ENCODE measurements at places on chromosomes 16 and 17.

GRCh38 chr16:22711847-22712246 is 102.1 kb upstream of the HS3ST2 start:
- DNase-seq, result no peak

GRCh38 chr17:35314415-35315216 is 58.8 kb downstream of the SLFN11 start:
- no peak for DNase-seq

GRCh38 chr16:14446796-14447195 is 183.3 kb downstream of the PARN start:
- DNase-seq, result no peak

DNA sequence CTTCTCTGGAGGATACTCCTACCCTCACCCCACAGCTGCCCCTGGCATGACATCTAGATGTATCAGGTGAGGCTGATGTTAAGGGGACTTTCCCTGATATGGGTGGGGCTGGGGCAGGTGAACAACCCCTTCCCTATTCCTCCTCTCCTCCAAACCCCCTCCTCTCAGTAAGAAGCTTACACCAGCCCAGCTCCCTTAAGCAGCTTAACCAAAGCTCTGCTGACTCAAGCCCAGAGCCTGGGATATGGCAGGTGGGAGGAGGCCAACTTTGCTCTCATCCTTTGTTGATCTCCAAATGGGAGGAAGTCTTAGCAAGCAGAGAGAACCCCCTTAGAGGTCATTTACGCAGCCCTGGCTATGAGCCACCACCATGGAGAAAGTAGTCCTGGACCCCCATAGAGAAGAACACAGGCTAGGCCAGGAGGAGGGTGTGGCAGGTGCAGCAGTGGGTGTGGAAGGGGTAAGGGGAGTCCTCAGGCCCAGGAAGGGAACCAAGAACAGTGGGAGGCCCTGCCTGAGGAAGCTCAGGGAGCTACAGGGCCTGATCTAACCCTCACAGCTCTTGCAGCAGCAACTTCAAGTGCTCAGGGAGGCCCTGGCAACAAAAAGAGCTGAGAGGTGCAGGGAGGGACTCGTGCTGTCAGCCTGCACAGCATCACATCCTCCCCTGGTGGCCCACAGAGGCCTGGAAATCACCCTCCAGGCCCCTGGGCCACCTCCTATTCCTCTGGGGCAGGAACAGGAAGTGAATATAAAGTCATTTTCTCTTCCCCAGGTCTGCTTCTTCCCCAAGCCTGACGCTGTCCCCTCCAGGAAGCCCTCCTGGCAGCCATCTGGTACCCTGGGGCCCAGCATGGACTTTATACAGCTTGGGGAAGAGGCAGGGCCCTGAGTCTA is 2.9 kb downstream of the UNC119 start:
- DNase-seq, result peak; percentile 15

DNA sequence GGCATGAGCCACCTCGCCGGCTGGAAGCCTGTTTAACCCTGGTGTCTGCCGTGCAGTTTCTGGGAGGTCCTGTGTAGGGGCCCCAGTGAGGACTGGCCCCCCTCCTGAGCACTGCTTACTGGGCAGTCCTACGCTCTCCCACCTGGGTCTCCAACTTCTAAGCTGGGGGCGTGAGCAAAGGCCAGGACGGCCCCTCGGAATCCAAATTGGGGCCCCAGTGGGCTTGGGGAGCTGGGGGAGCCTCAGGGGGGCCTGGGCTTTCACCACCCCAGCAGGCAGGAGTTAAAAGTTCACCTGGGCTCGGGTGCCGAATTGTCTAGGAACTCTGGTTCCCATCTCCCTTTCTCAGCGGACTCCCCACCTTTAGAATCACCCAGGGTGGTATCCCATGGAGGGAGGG is 7.2 kb upstream of the SLC38A10 start:
- DNase-seq, result no peak

DNA sequence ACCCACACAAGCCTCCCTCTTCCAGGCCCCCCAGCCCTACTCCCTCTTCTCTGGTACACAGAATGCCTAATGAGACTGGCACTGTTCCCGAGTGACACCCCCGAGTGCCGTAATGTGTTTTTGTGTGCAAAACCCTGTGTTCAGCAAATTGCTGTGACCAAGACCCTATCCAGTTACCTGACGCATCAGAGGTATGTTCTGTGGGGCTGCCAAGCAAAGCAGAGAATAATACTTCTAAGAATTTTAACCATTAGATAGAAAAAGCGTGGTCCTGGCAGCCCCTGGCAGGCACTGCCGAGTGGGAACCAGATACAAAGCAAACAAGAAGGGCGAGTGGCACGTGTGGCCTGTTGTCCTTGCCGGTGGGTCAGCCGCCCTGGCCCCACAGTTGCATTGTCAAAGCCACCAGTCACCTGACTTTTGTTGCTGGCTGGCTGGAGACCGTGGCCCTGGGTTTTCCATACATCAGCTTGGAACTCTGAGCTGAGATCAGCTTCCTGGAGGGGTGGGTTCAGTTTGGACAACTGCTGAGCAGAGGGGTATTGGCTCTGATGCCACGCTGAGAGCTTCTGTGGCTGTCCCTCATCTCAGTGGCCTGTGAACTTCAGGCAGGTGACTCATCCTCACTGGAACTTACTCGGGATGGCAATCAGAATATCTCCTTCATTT is 69.1 kb upstream of the BRD7 start:
- no peak for DNase-seq

DNA sequence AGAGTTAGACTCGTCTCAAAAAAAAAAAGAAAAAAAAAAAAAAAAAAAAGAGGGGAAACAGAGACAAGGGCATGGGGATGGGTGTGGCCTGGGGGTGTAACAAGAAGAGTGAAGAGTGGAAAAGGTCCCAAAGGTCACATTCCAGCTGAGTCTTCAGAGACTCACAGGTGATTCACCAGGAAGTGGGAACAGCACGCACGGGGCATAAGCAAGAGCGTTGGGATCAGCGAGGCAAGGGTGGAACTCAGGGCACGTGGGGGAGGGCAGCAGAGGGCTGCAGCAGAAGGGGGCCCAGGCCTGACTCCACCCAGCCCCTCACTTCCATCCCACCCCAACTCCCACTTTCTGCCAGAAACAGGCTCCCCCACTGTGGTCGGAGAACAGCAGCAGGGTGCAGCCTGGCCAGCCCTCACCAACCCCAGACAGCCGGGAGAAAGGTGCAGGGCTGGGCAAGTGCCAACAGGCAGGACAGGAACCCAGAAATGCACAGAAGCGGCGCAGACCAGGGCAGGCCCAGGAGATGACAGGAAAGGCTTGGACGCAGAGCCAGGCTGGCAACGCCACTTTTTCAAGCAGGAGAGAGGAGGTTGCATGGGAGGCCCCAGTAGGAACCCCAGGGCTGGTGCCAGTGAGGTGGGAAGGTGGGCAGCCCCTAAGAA is 3.3 kb downstream of the MEAK7 start:
- no peak for DNase-seq

DNA sequence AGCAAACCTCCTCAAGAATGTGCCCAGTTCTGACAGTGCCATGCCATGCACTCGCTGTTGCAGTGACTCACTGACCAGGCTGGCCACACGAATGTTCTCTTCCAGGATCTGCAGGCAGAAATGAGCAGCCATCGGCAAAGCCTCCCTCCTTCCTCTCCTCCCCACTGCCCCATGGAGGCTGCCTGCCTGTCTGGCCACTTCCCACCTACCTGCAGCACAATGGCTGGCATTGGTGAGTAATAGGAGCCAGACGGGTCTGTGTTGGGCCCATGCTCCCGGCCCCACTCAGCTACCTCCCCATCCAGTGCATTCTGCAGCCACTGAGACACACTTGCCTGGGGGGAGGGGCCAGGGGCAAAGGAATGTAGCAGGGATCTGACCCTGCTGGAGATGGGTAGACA is 2.8 kb upstream of the MATCAP1 start:
- DNase-seq, result no peak

GRCh38 chr16:79163691-79164387 is 436.7 kb downstream of the MAF start:
- DNase-seq, result peak; percentile 75

DNA sequence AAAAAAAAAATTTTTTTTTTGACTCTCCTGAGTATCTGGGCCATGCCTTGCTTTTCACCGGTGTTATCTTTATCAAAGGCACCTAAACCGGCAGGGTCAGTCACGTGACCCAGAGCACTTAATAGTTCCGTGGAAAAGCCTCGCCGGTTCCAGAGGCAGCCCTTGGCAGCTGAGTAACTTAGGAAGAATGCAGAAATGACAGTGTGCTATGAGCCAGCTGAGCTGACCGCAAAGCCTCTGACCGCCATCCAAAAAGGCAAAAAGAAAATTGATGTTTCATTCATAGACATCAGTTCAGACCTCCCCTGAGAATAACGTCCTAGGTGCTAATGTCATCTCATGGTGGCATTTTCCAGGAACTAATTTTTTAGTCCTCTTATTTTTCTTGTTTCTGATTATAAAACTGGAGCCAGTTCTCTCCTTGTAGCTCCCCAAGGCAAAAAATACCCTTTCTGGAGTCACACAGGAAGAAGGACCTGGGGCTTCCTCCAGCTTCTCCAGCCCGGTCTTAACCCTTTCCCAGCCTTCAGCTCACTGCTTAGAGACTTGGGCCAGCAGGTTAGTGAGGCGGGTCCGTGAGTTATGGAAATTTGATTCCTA is 122.6 kb downstream of the SOCS1 start:
- DNase-seq, result no peak

GRCh38 chr17:81196505-81197408 is 26.0 kb downstream of the CEP131 start:
- no peak for DNase-seq

- DNase-seq, result no peak
Measured at GRCh38 chr17:16987066-16987829, 15.3 kb upstream of the TNFRSF13B start.

- peak; percentile 36 for DNase-seq
Measured at GRCh38 chr17:16439303-16439791, 24.0 kb downstream of the TRPV2 start.

- peak; percentile 70 for DNase-seq
Measured at GRCh38 chr17:39001703-39002637, 34.8 kb upstream of the FBXO47 start.

DNA sequence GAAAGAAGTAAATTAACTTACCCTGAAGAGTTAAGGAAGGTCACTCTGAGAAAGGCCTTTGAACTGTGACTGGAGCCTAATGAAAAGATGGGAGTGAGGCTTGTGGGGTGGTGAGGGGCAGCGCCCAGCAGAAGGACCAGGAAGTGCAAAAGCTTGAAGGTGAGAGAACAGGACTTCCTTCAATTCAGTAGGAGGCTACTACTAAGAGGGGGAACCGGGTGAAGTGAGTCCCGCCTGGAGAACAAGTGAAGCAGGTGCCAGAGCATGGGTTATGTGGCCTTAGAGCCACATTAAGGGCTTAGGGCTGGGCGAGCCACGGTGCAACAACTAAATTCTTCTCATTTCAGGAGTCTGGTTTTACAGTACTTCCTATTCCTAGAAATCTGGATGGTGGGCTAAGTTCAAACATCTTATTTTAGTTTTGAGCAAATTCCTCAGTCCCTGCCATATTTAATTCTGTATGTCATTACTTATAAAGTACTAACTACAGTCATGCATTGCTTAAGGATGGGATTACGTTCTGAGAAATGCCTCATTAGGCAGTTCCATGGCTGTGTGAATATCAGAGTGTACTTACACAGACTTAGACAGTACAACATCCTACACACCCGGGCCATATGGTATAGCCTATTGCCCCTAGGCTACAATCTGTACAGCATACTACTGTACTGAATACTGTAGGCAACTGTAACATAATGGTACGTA is 5.1 kb downstream of the CFAP20 start:
- peak; percentile 9 for DNase-seq

GRCh38 chr17:81453076-81453475 is 57.8 kb downstream of the BAHCC1 start:
- DNase-seq, result no peak

DNA sequence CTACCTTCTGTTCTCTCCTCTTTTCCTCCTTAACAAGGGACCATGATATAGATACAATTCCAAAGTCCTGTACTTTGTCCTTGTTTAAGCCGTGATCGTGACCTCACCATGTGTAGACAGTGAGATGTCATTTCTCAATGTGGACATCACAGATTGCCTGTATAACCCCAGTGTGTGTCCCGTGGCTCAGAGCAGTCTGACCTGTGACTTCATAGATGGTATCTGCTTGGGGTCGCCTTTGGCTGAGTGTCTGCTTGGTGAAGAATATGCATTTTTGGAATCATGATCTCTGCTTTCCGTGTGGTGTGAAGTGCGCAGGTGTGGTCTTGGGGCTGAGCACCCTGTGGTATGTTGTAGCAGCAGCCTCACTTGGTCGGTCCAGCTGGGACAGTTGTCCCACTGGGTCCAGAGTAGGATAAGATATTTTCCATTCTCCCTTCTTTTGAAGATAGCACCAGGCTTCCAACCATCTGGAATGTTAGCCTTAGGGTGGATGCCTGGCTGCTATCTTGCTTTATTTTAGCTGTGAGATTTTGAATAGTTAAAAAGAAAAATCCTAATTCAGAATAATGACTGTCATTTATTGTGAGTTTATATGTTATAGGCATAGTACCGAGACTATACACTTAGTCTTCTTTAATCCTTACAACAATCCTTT is 13.4 kb downstream of the MSI2 start:
- no peak for DNase-seq

DNA sequence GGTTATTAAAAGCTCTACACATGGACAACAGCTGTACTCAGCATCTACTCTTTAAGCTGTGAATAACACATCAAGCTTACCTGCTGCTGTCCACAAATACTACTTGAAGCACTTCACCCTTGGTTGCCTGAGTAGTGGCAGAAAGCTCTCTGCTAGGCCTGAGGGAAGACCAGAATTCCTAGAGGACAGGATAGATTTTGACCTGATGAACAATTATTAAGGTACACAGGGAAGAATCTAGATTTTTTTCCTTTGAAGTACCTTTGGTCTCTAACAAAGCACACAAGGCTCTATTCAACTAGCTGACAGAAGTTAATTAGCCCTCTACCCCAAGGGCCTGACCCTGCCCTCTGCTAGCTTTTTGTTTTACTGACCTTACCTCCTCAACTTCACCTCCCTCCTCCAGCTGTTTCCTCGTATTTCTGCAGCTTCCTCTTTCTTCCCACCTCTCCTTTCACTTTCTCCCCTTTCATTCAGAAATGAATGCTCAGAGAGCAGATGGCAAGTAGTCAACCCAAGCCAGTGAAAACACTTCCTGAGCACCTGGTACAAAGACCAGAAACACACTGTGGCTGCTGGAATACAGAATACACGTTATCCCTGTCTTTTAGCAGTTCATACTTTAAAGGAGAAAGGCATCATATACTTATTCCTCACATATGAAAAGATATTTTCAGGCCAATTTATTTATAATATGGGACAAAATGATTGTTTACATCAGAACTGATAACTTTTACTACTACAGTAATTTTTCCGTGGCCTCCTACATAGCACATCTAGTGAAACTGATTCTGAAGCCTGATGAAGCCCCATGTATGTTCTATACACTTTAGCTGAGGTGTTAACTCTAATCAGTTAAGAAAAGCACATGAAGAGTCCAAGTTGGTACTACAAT is 5.7 kb upstream of the VEZF1 start:
- peak; percentile 92 for DNase-seq

- DNase-seq, result no peak
Measured at GRCh38 chr17:76379646-76380376, 4.6 kb upstream of the SPHK1 start.

- peak; percentile 82 for DNase-seq
Measured at GRCh38 chr17:44279666-44280391, 11.9 kb upstream of the SLC4A1 start.
